Stimulated activated naive CD8-positive, alpha-beta T cell treated with anti-CD3 and anti-CD28 coated beads, Interleukin-15, Interleukin-2, amounts not matched to agents 100 U/mL and 50 U/mL, for 24 hours (primary cell): ENCODE measurements at places on chromosomes 3 and 15.
A peak's percentile ranks its signal among the peaks of the same experiment; 100 is the strongest.

GRCh38 chr3:134034005-134034785 is 4.5 kb upstream of the SLCO2A1 start:
- no peak for DNase-seq

DNA sequence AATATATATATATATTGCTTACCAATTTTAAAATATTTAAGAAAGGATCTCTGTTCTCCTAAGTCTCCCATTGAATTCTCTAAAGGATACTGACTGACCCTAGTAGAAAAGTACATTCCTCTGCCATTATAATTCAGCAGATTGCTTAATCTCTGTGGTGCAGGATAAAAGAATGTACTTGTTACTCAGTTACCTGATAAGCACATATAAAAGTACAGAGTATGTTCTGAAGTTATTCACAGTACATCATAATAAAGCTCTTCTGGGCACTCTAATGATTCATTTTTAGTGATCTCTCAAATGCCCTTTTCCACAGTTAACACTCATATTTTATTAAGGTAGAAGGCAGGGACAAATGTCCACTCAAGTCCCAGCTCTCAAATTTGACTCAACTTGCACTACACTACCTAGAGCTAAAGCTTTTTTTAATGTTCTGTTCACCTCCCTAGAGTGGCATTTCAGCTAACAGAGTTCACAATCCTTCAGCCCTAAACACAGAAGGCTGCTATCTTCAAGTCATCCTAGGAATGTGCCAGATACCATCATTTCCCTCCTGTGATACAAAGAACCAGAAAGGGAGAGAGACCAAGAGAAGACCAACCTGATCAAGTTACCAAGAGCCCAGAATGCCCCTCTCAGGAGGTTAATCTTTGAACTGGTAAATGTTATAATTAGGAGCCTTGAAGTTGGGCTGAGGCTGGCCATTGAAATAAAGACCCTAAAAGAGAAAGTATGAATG is 53.3 kb downstream of the MEIS2 start:
- DNase-seq, result no peak

DNA sequence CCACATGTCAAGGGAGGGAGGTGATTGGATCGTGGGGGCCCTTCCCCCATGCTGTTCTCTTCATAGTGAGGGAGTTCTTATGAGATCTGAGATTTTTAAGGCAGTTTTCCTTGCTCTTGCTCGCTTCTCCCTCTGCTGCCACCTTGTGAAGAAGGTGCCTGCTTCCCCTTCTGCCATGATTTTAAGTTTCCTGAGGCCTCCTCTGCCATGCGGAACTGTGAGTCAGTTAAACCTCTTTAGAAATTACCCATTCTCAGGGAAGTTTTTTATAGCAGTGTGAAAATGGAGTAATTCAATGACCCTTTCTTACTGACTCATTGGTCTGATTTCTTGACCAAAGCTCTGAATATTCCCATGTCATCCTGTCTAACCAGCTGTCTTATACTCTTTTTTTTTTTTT is 484.4 kb upstream of the TPRG1 start:
- DNase-seq, result no peak

- DNase-seq, result no peak
Measured at GRCh38 chr3:106305127-106305526, 436.3 kb upstream of the CBLB start.

DNA sequence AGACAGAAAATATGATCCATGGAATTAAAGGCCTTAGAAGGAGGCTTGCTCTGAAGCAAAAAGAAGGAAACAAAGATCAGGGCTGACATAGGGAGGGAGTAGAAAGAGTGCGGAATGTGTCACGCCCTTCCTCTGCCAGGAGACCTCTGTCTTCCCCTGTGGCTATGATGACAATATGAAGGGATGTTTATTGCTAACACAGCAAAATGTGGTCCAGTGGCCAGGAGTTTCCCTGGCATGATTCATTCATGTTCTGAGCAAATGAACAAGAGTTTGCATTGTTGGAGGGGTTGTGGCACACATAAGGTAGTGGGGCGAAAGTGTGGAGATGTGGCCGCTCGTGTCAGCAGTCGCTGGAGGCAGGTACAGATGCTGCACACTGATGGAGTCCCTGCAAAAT is 169.4 kb downstream of the SHQ1 start:
- DNase-seq, result peak; percentile 7

DNA sequence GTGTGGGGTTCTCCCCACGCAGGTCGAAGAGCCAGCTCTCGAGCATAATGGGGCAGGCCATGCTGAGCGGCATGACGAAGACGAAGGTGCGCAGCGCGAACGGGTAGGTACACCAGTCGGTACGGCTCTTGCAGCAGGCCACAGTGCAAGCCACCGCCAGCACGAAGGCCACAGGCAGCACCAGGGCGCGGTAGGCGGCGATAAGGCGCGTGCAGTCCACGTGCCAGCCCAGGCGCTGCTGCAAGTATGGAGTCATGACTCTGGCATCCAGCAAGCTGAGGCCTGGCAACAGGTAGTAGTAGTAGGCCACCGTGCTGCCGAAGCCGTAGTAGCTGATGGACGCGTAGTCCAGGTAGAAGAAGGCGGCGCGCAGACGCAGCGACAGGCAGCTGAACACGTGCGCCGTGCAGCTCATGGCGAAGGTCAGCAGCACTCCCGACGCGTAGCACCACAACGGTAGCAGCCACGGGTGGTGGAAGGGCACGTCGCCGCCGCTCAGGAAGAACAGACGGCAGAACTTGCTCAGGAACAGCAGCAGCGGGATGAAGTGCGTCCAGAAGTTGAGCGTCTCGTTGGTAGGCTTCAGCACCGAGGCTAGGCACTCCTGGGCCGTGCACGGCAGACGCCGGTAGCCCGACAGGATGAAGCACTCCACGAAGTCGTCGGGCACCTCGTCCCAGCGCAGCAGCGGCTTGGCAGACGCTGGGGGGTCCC is 797 bp downstream of the PAQR9 start:
- DNase-seq, result no peak
